ENCODE measurements at places on chromosomes 16 and 17.

GRCh38 chr16:66204756-66205155, 161.7 kb upstream of the CDH5 start:
- DNase-seq, result no peak

GRCh38 chr16:75096656-75097055, 19.9 kb downstream of the LDHD start:
- no peak for DNase-seq

DNA sequence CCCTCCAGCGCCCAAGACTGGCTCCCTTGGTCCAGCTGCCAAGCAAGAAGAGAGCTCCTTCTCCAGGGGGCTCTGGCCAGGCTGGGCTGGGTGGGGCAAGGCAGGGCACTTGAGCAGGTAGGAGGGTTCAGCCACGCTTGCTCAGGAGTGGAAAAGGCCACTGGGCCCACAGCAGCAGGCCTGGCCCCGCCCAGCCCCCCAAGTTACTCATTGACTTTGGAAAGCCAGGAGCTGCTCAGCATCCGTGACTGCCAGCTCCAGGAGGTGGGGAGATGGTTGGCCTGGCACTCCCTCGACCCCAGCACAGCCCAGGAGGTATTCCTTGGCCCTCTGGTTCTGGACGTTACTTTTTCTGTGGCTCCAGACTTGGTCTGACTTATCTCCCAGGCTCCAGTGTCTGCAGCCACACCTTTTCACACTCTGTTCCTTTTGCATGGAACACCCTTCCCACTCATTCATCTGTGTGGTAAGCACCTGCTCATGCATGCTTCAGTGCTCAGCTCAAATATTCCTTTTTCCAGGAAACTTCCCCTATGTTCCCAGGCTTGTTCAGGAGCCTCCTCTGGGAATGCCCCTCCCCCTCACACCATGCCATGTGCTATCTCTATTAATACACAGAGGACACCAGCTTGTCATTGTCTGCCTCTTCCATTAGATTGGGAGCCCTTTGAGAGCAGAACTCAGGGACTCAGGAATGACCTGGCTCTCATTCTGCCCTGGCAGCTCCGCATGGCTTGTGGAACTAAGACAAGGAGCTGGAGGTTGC, at the start of gene CDH16:
Gene CDH16 (minus strand): TSS at position 83 of the 766 bp plus-strand sequence. CDS start 820 bp downstream, outside the sequence.
- no peak for DNase-seq

- DNase-seq, result no peak
These were observed 22.0 kb upstream of the CCL1 start for GRCh38 chr17:34384822-34385605.

DNA sequence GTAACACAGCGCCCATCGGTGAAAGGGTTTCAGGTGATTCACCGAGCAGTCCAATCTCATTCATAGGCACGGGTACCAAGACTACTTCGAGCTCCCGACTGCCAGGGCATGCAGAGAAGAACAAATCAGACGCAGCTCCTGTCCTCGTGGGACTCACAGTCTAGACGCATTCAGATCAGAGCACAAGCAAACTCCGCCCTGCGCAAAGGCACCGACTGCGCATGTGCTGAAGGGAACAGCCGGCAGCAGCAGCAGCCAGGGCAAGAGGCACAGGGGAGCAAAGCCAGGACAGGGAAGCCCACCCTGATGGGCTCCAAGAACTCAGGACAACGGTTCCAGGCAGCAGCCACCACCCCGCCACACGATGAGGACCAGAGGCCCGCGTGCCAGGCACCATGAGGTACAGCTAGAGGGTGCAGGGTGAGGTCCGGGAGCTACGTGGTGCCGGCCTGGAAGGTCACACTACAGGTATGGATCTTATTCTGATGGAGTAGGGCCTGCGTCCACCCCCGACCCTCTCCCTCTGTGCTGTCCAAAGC, 315.7 kb downstream of the FOXL1 start:
- DNase-seq, result no peak

DNA sequence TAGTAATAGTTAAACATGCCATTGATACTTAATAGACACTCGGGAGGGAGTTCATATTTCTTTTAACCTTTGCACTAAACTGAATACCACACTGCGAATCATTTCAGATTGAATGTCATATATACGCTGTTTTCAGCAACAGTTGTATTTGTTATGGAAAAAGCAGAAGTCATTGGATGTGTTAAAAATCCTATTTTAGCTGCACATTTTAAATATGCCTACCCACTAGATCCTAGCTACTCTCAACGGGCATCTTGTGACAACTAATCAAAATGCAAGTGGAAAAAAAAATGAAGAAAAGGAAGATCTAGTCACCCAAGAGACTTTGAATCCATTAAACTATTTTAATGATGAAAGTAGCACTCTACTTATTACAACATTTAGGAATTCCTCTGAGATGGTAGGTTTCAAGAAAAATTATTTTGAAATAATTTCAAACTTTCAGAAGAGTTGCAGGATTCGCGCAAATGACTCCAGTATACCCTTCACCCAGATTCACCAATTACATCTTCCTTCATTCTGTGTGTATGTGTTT, 51.4 kb upstream of the MNT start:
- no peak for DNase-seq

DNA sequence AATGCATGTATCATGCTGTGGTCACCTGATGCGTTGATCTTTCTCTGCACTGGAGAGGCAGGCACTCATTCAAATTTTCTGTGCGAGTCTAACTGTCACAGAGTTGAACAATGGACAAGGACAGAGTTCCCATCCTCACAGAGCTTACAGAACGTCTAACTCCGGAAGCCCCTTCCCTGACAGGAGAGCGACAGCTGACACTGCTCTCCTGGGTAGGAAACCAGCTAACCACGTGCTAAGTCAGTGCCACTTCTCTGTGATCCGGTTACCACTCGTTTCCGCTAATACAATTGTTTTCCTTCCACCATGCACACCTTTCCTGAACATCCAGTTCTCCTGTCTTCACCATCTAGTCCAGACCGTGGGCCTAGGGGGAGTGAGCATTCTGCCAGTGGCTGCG, 11.3 kb downstream of the KLHDC4 start:
- no peak for DNase-seq

DNA sequence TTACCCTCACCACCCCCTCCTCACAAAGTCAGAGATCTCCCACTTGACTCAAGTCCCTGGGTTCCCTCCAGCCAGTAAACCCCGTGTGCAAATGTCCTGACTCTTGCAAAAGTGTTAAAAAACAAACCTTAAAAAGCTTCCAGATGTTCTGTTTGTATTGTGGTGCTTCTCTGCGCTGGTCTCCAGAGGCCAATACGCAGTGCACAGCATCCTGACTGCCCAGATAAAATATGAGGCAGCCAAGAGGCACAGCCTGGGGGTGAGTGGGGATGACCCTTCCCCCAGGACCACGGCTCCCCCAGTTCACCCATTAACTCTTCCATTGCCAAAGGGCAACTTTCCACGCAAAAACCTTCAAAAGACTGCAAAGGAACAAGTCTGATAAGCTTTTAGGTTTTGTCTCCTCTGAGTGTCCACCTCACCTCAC, 291.8 kb downstream of the SOX9 start:
- no peak for DNase-seq

DNA sequence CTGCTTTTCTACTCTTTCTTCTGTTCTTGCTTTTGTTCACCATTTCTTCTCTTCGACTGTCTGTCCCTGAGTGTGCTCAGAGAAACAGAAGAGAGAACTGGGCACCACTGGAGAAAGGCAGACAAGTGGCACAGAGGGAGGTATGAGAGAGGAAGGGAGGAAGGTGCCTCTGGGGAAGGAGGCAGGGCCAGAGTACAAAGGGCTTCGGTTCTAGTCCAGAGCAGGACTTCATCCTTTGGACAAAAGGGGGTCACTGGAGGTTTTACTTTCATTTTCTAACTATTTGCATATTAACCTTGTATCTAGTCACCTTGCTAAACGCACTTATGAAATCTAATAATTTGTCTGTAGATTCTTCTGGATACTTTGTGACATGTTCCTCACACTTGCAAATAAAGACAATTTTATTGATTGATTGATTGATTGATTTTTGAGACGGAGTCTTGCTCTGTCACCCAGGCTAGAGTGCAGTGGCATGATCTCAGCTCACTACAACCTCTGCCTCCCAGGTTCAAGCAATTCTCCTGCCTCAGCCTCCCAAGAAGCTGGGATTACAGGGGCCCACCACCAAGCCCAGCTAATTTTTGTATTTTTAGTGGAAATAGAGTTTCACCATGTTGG, 13.5 kb downstream of the ITGB4 start:
- DNase-seq, result no peak
